Urinary bladder (tissue), 4 donors: ENCODE measurements at places on chromosomes 1 and 21. TPM values are rescaled to one million over a fixed set of nuclear protein-coding genes. Genes with fewer than 3 reads are reported as not detected.

- DNase-seq, result no peak
These were observed 268.9 kb upstream of the TMEM51 start for GRCh38 chr1:14884614-14885175.

- no peak for DNase-seq
These were observed 24.7 kb downstream of the SCYL3 start for GRCh38 chr1:169868978-169869377.

DNA sequence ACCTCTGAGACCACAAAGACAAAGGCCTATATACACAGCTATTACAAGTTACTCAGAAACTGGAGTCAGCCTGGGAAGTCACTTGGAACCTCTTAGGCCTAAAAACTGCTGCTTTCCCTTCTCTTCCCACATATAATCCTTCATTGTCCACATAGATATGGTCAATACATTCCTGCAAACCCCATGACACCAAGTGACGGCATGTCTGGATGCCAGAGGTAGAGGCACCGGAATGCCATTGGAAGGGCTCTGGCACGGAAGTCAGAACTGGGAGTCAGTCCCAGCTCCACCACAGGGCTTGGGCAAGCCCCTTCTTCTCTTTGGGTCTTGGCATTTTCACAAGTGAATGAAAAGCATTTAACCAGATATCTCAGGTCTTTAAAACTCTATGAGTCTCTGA is 204.7 kb downstream of the MATN1 start:
- no peak for DNase-seq

- DNase-seq, result no peak
These were observed 23.3 kb downstream of the EPHA10 start for GRCh38 chr1:37741662-37742061.

GRCh38 chr1:31371121-31371959 is 1.5 kb downstream of the FABP3 start:
- no peak for DNase-seq

The PADI1 gene
- 0.16 TPM for total RNA-seq

The ZBTB8B gene
- total RNA-seq, result 0.79 TPM

The SYDE2 gene
- 54.0 TPM for total RNA-seq
